ENCODE measurements at places on chromosomes 7 and 10. TPM values are rescaled to one million over a fixed set of nuclear protein-coding genes. Genes with fewer than 3 reads are reported as not detected.

ABCA13 gene
- total RNA-seq = not detected

ADCY1 gene
- 2.9 TPM for total RNA-seq

SPAM1 gene
- total RNA-seq = not detected

DNA sequence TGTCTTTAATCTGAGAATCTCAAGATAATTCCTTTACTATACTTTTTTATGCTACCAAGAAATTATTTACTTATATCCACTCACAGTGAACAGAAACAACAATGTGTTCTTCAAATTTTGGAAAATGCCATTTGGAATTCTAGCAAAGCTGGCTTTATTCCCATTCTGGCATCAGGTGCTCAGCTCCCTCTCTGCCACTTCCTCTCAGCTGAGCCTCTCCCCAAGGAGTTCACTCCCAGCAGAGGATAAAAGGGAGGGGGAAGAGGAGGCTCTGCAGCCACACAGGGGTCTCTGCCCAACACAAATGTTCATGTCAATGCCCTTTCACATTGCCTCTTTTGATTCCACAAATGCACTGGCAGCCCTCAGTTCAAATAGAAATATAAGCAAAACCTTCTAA is 116.9 kb downstream of the CPEB3 start:
- no peak for DNase-seq

GRCh38 chr7:21305455-21306235 is 122.2 kb upstream of the SP4 start:
- DNase-seq = no peak

- no peak for DNase-seq
These were observed 54.3 kb upstream of the ECHDC3 start for GRCh38 chr10:11687779-11688447.

DNA sequence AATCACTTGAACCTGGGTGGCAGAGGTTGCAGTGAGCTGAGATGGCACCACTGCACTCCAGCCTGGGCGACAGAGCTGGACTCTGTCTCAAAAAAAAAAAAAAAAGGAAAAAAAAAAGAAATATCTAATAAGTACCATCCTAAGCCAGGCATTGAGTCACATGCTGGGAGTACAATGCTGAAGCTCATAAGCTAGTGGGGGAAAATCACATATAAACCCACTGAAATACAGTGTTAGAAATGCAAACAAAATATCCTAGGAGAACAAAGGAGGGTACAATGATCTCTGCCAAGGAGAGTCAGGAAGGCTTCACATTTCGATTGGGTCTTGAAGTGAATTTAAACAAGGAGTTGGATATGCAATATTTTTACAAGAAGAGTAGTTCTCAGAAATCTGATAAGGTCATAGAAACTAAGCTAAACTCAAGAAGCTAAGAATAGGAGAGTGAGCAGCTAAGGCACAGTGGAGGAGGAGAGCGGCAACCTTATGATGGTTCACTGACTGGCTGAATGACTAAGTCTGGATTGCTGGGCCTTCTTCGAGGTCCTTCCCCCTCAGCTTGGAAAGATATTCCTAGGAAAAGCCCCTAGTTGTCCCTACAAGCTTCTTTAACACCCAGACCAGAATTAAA is 115.5 kb downstream of the PHTF2 start:
- no peak for DNase-seq

Data from activated T-helper 1 cell treated with anti-CD3 and anti-CD28 coated beads, Interleukin-12 subunit alpha, Interleukin-12 subunit beta, Interleukin-2, Interleukin-4 antibody, amounts not matched to agents 30 ng/mL and 10 ng/mL and 1 ng/mL, durations not matched to agents 14 hours and 24 hours and 36 hours (primary cell).